SJCRH30 (cell line): ENCODE measurements at places on chromosomes 5 and 9.

GRCh38 chr5:109691996-109692395, 2.3 kb downstream of the MAN2A1 start:
- no peak for DNase-seq

DNA sequence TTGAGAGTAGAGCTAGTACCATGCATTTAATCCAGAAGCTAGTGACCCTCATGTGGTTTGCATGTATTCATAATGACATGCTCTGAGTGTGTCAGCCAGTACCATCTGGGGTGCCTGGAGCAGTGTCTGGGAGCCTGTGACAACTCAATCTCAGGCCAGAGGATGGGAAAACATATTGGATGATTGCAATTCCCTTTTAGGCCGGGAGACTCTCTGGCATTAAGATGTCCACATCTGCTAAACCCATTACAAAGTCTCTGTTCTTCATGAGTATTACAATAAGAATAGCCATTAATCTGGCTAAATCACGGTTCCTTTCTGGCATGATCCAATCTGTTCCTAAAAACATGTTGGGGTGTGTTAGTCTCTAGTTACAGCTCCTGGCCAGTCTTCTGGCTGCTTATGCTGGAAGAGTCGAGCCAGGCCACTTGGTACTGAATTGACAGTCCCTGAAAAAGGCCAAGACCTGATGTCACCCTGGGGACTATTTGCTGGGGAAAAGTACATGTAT, 475.7 kb downstream of the ENC1 start:
- no peak for DNase-seq

- DNase-seq = no peak
Measured at GRCh38 chr9:120475341-120475740, 104.6 kb downstream of the CDK5RAP2 start.

DNA sequence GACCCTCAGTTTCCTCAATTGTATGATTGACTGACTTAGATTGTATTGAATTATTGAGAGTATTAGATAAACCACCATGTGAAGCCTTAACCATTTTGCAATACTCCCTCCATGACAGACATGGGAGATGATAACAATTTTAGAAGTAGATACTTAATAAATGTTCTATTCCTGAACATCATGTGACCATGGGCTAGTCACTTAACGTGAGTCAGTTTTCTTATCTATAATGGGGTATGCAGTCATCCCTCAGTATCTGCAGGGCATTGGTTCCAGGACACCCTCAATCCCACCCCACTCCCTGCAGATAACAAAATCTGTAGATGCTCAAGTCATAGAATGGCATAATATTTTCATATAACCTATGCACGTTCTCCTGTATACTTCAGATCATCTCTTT, 31.0 kb downstream of the SNX18 start:
- no peak for DNase-seq

DNA sequence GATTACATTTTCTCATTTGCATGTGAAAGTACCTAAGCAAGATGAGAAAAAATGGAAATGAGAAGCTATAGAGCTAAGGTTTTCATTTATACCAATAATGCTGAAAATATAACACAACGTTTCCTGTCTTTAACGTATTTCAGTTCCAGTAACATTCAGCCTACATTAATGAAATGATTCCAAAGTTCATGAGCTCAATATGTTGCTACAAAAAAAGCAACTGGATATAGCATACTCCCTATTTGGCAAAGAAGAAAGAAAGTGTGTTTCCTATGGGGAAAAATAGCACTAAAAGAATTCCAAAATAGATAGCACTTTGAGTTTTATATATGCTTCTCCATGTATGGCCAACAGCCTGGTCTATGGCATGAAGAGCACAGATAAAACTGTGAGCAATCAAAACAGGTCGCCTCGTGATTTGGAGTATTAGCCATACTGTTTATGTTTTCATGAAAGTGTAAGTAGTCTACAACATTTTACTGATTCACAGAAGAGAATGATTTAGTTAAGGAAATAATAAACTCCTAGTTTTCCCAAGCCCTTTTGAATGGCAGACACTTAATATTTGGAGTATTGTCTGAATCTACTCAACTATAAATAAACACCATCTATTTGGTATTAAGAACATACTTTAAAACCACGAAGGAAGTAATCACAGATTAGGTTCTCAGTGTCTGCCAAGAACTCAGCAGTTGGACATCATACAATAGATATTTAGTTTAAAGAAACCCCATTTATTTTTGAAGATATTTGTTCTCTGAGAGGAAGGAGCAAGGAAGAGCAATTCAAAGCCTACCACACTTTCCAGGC, 258.7 kb upstream of the RASA1 start:
- DNase-seq = no peak

DNA sequence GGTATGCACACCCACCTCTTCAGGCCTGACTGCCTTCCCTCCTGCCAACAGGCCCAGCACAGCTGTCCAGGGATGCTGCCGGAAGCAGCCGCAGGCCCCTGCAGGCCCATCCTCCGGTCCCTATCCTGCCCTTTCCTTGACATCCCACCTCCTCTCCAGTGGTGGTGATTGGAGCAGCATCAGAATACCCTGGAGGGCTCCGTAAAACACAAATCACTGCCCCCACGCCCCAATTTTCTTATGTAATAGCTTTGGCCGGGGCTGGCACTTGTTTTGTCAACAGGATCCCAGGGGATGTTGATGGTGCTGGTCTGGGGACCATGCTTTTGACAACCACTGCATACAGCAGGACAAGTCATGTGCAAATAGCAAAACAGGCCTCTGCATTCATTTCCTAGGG, 274.5 kb downstream of the GADD45G start:
- no peak for DNase-seq
